GM04504 (cell line): ENCODE measurements at places on chromosomes 7 and 10.

DNA sequence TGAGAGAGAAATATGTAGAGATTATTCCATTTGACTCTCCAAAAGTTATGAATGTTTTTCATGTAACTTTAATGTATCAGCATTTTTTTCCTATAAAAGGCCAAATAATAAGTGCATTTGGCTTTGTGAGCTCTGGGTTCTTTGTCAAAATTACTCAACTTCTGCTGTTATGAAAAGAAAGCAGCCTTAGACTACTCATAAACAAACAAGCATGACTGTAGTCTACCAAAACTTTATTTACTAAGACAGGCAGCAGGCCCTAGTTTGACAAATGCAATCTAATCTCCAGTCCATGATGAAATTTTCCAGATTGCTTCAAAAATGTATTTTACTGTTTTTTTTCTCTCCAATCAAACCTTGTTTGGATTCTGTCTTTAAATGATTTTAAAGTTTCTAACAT lies 46.3 kb downstream of the MRPL32 start:
- DNase-seq, result no peak

GRCh38 chr10:111739125-111739873 lies 444.3 kb downstream of the GPAM start:
- DNase-seq, result no peak

- no peak for DNase-seq
Measured at GRCh38 chr10:94199565-94199964, 163.2 kb downstream of the NOC3L start.

DNA sequence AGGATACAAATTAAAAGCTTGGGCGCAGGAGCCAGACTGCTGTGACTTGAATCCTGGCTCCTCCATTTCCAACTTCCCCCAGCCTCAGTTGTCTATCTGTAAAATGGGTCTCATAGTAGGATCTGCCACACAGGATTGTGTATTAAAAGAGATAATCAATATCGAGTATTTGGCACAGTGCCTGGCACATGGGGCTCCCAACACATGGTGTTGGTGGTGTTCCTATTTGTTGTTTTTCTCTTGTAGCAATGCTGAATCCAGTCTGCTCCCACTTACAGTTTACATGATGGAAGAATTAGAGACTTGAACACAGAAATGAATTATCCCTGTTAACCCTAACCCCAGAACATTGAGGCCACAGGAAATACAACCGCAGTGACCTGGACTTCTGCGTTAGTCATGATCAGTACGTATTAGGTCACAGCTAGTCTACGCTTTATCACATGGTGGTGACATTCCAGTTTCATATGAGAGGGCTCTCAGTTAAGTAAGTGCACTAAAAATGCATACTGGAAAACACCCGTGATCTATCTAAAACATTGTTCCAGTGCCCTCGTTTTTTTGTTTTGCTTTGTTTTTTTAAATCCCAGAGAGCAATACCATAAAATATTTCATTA lies 169.5 kb upstream of the KLF14 start:
- peak; percentile 79 for DNase-seq

- no peak for DNase-seq
Measured at GRCh38 chr10:31219306-31219705, 99.7 kb upstream of the ZEB1 start.

- no peak for DNase-seq
Measured at GRCh38 chr10:78774999-78775711, 293.6 kb upstream of the ZMIZ1 start.

- no peak for DNase-seq
Measured at GRCh38 chr7:24172856-24173255, 111.1 kb upstream of the NPY start.

DNA sequence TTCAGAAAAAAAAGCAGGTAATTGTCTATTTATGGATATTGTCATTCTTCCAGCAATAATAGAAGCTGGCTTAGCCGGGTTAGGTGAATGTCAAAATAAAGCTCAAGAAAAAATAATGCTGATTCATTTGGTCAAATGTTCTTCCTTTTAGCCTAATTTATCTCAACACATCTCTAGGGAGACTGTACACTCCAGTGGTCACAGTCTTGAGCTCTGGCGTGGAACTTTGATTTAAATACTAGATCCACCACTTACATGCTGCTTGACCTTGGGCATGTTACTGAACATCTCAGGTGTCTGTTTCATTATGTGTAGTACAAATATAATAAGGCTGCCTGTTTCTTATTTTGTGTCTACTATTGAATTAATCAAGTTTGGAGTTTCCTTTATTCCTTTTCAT lies 22.0 kb downstream of the PRTFDC1 start:
- no peak for DNase-seq

- DNase-seq, result peak; percentile 42
Measured at GRCh38 chr10:33484787-33485186, 150.3 kb upstream of the NRP1 start.

DNA sequence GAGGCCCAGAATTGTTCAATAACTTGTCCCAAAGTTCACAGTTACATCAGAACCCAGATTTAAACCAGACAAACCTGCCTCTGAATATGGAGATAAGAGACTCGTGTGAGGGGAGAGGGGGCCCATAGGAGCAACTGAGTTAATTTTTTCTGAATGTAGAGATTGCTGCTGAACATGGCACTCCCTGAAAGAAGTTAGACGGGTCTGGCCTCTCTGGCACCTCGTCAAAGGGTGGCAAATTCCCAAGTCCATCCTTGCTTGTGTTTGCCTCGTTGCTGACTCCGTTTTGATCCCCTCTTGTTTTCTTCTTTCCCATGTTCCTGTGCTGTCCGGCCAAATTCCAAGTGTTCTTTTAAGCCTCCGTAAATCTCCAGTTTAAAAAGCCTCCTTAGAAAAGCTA lies 35.2 kb upstream of the YAE1 start:
- DNase-seq, result no peak

DNA sequence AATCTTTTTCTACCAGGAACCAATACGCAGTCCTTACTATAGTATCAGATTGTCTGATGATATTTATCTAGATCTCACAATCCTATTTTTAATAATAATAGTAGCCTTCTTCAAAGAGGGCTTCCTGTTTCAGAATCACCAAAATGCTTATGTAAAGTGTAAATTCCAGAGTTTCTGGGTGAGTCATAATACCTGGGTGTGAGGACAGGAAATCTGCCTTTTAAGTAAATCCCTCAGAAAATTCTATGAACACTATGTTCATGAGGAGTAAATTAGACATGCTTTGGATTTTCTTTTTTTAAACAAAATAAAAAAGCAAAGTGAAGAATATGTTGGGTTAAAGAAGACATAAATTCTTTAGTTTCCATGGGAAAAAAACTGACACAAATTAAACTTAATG lies 20.5 kb downstream of the DKK1 start:
- DNase-seq, result no peak

- DNase-seq, result no peak
Measured at GRCh38 chr7:55387062-55387965, 22.2 kb downstream of the LANCL2 start.

GRCh38 chr10:126225672-126226008 lies 162.6 kb downstream of the ADAM12 start:
- DNase-seq, result no peak

- DNase-seq, result peak; percentile 13
Measured at GRCh38 chr7:54921116-54921515, 97.7 kb upstream of the EGFR start.

DNA sequence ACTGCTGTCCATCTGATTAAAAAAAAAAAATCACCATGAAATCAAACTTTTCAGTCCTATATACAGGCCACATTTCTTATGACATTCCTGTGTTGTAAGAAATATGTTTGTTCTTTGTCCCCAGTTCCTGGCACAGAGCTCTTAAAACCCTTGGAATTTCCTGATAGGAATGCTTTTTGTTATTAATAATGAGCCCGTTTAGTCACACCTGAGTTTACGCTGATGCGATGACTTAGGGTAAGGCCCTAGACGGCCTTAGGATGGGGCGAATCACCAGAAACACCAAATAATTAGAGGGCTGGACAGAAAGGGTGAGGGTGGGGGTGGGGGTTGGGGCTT lies 17.5 kb downstream of the TSPAN15 start:
- DNase-seq, result no peak

- no peak for DNase-seq
Measured at GRCh38 chr7:97457054-97457453, 274.8 kb upstream of the TAC1 start.

- no peak for DNase-seq
Measured at GRCh38 chr7:41241641-41242040, 461.2 kb downstream of the INHBA start.

DNA sequence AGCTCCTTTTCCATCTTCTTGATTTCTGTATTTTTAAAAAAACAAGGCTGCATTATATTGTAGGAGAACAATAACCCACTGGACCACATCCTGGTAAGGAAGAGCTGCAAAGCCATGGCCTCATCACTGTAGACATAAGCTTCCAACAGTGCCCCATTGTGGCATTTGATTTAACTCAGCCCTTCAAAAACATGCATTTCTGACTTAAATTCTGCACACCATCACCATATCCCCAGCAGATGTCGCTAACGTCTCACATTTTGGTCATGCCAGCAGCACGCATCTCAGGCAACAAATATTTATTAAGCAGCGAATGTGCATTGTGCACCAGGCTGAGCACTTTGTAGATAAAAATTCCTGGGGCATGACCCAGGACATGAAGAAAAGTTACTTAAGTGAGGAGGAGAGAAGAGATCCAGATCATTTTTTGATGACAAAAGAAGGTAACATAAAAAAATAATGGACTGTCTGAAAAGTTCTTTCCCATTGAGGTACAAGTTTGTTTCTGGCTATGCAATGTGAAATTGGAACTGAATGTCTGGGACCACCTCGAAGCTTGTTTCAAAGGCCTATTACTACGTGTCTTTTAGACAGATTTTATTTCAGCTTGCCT lies 164.6 kb upstream of the CDCA7L start:
- peak; percentile 68 for DNase-seq

GRCh38 chr7:7756577-7756976 lies 38.2 kb upstream of the RPA3 start:
- DNase-seq, result no peak

- no peak for DNase-seq
Measured at GRCh38 chr10:123882681-123883445, 8.7 kb downstream of the CPXM2 start.

- DNase-seq, result peak; percentile 79
Measured at GRCh38 chr7:94368371-94368791, 26.3 kb upstream of the COL1A2 start.

DNA sequence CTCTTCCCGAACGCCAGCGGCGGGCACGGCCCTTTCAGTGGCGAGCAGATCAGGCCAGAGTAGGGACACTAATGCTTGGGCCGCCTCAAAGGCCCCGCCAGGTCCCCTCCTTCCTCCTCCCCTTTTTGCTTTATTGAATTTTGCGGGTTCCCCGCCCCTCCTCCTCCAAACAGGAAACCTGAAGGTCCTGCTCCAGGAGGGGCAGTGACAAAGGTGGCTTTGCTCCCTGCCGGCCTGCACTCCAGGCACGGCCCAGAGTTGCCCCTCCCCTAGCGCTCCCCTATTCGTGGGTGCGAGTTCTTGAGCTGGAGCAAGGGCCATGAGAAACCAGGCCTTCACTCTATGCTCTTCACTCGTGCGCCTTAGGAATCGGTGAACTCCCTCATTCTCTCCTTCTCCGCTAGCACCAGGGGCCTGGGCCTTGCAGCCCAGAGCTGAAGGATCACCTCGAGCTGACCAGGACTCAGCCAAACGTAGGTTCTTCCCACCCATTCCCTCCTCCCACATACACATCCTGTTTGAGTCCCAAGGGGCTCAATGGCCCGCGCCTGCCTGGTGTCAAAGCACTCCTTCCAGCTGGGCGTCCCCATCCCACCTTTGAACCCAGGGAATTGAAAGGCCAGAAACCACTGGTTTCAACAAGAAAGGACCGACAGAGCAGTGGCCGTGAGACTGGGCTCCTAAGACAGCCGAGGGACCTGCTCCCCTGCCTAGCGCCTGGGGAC lies 619 bp upstream of the HOXA6 start:
- no peak for DNase-seq

DNA sequence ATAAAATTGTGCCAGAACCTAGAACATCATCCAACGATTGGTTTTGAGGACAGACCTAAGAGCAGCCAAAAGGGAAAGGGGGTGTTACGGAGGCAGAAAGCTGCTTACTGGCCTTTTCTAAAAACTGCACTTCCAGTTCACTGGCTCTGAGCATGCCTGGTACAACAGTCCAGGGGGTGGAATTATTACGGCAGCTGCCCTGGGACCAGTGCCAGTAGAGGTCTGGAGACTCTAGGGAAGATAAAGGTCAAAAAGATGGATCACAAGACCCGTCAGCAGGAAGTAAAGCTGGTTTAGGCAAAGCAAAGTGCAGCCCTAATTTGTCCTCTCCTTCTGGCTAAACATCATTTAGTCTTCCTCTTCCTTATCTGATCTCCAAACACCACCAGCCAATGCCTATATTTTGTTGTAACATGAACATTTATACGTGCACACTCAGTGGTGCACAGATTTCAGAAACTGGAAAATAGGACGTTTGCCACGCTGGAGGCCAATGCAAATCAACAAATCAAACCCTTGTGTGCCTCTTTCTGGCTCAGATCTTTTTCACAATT lies 216.4 kb upstream of the DPP6 start:
- DNase-seq, result no peak

GRCh38 chr7:50266635-50267386 lies 37.7 kb upstream of the IKZF1 start:
- no peak for DNase-seq

DNA sequence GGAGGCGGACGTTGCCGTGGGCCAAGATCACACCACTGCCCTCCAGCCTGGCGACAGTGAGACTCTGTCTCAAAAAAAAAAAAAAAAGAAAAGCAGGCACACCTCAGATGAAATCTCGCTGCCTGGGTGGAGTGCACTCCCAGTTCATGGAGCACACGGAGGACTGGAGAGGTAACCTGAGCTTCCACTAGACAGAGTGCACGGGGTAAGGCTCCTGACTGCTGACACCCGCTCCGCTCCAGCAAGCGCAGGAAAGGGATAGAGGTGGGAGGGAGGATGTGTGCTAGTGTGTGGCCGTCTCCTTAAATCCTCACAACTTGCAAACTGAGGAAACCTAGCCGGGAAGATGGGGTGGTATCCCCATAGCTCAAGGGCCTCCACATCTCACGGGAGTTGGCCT lies 50.8 kb downstream of the FAM53B start:
- no peak for DNase-seq

DNA sequence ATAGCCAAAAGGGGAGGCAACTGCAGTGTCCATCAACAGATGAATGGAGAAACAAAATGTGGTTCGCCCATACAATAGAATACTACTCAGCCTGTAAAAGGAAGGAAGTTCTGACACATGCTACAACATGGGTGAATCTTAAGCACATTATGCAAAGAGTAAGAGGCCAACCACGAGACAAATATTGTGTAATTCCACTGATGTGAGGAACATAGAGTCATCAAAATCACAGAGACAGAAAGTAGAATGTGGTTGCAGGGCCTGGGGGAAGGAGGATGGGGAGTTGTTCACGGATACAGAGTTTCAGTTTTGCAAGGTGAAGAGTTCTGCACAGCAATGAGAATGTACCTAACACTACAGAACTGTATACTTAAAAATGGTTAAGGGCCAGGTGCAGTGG lies 13.7 kb upstream of the C10orf71 start:
- no peak for DNase-seq

- no peak for DNase-seq
Measured at GRCh38 chr7:94687810-94688209, 31.9 kb upstream of the SGCE start.
